ENCODE measurements at places on chromosomes 1 and 21. TPM values are rescaled to one million over a fixed set of nuclear protein-coding genes. Genes with fewer than 3 reads are reported as not detected.

- DNase-seq = no peak
These were observed 18.9 kb downstream of the SFPQ start for GRCh38 chr1:35173909-35174540.

Gene C8A
- not detected for total RNA-seq

DNA sequence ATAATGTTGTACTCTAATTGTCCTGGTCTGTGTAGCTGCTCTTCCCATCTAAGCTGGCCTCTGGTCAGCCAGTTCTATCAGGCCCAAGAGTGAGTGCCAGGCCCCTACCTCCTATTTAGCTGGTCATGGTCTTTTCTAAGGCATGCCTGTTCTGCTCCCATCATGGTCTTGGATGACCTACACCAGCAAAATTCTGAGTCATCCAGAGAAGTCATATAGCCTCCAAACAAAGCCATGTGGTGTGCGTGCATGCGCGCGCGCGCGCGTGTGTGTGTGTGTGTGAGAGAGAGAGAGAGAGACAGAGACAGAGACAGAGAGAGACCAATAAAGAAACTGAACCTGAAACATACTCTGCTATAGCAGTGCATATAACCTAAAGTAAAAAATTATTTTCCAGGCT lies 254.4 kb downstream of the BRINP2 start:
- DNase-seq = no peak

DNA sequence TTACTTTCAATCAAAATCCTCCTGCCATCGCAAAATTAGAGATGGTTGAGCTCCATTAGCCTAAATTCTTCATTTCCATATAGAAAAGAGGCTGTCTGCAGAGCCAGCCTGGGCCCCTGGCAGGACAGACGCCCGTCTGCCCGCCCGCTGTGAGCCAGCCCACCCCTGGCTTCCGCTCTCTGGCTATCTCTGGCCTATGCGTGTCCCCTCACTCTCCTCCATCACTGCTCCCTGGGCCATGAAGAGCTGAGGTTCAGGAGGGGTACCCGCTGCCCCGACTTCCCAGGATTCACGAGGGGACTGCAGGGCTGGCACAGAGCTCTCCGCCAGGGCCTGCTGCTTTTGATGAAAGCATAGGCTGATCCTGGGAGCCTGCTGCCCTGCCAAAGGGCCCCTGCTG lies 117.6 kb downstream of the CASZ1 start:
- no peak for DNase-seq

DNA sequence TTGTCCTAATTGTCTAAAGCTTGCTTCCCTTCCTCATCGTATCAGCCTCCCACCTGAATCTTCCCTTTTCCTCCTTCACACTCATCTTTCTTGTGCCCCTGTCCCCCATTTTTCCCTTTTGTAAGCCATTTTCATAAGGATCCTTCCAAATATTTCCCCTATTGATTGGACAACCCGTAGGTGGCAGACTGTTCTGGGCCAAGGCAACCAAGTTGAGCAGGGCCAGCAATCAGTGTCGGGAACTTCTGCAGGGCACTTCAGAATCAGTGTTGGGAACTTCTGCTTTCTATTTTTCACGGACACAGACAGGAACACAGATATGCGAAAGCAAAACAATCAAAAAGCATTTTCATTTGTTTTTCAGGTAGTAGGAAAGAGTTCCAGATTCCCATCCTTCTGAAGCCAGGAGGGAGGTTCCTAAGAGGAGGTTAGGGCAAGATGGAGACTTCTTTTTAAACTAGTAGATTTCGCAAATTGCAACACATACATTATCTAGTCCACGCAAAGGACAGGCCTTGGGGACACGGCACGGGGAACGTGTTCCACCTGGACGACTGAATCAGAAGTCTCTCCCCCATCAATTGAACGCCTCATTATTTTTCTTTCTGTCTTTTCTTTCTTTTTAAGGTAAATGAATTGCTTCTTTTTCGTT lies 691 bp upstream of the MPZL1 start:
- peak; percentile 72 for DNase-seq

DNA sequence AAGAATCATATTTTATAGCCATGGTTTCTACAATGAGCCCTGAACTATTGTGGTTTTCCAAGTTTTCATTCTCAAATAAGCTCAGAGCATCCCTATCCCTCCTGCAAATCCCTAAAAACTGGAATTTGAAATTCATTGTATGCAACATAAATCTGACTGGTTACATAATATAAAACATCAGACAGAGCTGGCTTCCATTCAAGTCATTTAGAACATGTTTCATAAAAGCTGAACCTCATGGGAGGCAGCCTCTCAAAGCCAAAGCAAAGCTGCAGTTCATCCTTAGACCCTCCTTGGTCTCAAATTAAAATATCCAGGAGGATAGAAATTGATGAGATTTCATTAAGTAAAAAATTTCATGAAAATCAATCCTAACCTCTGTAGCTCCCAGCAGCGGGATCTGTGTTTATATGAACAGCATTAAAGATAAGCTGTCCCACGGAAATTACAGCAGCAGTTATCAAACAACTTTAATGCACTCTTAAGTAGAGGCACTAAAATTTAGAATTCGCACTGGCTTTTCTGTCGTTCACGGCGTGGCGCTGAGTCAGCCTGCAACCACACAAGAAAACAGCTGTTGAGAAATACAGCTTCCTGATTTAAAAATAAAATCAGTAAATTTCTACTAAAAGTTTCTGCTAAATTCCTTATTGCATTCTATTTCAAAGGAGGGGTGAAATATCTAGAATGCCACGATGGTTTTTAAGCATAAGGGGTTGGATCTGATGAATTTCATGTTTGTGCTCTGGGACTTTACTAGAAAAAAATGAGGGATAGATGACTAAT lies 99.9 kb upstream of the TIAM1 start:
- DNase-seq = peak; percentile 67

DNA sequence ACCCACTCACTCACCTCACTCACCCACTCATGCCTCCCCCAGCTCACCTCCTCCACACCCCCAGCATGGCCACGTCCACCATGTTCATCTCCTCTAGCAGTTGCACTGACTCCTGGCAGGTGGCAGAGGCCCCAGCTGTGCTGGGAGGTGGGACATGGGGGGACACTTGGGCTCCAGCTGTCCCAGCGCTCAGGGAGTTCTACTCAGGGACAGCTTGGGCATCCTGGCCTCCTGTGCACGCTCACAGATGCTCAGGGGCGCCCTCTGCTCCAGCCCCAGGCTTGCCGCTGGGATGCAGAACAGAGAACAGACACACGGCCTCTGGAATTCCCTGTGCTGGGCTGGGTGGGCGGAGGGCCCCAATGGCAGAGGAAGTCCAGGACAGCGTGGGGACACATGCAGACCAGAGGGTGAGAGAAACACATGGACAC lies 5.2 kb downstream of the KRTAP10-8 start:
- DNase-seq = no peak

All from LHCN-M2 (cell line).